HuH-7.5 (cell line): ENCODE measurements at places on chromosomes 5 and 9.

- DNase-seq = peak; percentile 38
Measured at GRCh38 chr9:100505564-100506159, 32.7 kb downstream of the TMEFF1 start.

- peak; percentile 97 for DNase-seq
Measured at GRCh38 chr9:137441289-137441934, at the start of gene ENTPD8. Gene ENTPD8, minus strand, starts transcription at chr9:137441357. Its CDS starts 3,072 bp downstream, at chr9:137438285.

GRCh38 chr5:40240111-40240510 is 439.6 kb upstream of the PTGER4 start:
- no peak for DNase-seq

DNA sequence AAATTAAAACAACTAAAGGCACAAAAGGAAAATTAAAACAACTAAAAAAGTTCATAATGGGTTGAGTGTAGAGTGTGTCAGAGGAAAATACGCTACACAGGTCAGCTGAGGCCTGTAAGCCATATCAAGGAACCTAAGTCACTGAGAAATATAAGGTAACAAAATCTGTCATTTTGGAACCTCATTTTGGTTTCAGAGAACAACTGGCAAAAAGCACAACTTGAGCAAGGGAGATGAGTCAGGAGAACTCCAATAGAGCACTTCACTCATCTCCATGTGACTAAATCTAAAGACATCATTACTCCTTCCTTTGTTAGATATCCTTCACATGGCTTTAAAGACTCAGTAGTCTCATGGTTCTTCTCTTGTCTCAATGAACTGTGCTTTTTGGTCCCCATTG is 269.4 kb upstream of the POU5F2 start:
- no peak for DNase-seq

DNA sequence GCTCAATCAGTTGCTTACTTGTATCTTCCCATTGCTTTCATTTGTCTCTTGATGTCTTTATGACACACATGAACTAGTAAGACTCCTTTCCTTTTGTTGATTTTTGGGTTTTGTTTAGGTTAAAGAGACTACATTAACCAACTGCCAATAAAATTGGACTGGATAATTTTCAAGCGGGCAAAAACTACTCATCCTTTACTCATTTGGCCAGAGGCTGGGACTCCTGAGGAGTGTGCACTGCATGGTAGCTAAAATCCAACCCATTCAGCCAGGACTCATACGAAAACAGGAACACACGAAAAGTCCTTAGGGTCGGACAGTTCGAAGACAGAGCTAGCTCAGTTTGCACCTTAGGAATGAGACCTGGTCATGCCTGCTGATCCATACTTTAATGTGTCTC is 6.0 kb downstream of the SLC46A2 start:
- DNase-seq = no peak

DNA sequence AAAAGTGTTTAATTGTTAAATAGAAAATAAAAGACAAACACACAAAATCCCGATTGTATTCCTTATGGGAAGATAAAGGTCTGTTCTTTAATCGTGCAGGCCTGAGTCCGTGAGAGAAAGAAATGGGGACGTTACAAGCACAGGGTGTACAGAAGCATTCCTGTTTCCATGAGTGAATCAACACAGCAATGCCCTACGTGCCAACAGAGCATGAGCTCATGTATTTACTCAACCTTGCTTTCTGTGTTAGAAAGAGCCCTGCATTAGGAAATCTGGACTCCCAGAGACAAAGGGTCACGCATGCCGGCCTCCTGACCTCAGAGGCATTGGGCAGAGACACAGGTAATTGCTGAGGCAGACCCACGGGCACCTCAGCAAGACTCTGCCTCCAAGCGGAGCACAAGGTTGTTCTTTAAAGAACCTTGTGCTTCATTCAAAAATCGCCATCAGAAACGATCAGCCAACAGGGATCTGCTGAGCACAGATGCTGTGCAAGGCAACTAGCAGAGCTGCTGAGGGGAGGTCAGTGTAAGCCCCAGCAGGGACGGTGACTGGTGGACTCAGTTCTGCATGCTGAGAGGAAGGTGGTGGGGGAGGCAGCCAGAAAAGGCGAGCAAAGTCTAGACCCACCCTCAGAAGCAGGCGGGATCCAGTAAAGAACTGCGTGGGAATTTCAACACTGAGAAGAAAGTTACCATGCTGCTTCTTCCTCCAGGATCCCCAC is 101.0 kb downstream of the TLE1 start:
- peak; percentile 81 for DNase-seq

GRCh38 chr5:172730981-172731679 is 39.9 kb downstream of the DUSP1 start:
- DNase-seq = peak; percentile 61

DNA sequence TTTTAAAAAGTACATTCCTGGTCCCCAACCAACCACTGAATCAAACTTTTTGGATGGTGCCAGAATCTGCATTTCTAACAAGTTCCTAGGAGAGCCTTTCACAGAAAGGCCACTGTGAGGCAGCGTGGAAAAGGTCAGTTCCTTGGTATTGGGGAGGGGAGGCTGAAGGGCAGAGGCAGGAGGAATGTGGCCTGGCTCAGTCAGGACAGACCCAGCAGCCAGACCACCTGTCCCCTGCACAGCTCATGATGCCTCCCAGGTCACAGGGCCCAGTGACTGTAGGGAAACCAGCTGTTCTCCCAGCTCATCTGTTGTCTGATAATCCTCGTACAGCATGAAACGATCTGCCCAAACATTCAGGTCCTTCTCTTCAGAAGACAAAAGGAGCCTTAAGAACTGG is 132.9 kb downstream of the LHFPL2 start:
- no peak for DNase-seq

DNA sequence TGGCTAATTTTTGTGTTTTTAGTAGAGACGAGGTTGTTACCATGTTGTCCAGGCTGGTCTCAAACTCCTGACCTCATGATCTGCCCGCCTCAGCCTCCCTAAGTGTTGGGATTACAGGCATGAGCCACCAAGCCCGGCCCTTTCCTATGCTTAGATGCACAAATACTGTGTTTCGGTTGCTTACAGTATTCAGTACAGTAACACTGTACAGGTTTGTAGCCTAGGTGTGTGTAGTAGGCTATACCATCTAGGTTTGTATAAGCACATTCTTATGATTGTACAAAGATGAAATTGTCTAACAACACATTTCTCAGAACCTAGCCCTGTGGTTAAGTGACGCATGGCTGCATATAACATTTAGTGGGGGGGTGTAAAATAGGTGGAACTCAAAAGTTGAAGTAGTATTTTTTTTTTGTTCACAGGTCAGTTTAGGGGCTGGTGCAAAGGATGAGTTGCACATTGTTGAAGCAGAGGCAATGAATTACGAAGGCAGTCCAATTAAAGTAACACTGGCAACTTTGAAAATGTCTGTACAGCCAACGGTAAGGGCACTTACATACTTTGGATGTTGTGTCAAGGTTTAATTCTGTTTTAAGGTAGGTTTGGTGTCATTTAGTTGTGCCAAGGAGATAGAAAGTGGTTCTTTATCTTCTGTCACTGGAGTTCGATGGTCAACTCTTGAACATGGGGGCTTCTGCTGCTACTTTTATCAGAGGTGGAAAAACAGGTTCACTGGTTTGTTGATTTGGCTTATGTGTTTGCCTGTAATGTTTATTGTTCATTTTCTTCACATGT is 3.4 kb downstream of the NPM1 start:
- DNase-seq = no peak

DNA sequence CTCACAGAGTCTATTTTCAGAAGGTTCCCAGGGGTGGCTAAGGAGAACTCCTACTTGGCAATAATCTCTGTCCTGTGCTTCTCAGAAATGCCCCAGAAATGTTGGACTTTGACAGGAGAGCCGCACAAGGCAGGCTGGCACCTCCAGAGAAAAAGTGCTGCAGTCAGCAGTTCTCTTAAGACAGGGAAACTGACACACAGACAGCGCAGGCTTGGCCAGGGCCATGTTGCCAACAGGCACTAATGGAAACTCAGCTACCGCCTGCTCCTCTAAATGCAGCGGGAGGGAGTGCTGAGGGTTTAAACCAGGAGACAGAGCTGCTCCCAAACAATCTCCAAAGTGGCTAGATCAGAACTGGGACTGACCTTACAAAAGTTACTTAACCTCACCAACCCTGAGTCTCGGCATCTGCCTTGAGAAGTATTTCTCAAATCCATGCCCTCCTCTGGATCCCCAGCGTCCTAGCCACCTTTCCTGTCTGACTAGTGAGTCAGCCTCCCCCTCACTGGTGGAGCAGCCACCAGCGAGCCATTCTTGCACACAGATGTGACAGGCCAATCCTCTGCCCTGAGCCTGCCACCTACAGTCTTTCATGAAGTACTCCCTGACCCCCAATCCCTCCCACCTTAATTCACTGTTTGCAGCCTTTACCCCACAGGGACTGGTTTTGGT is 186.4 kb downstream of the CDK5RAP2 start:
- DNase-seq = no peak

DNA sequence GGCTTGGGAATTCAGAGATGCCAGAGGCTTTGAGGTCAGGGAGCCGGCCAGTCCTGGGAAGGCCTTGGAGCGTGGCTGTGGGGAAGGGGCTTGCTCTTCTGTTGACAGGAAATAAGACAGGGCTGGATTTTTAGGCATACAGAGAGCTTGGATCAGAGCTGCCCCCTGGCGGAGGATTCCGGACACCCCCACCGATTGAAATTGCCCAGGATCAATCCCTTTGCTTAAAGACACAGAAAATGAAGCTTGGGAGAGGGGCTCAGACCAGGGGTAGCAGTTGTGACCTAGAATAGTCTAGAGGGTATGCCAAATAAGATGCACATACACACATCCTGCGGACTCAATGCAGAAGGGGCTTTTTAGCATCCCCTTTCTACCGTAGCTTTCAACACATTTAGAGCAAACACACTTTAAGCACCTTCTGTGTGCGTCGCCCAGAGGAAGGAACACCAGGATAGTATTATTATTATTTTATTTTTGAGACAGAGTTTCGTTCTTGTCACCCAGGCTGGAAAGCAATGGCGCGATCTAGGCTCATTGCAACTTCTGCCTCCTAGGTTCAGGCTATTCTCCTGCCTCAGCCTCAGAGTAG is 1.7 kb upstream of the NTMT1 start:
- DNase-seq = peak; percentile 92

GRCh38 chr5:110663525-110663924 is 62.9 kb downstream of the TMEM232 start:
- no peak for DNase-seq

DNA sequence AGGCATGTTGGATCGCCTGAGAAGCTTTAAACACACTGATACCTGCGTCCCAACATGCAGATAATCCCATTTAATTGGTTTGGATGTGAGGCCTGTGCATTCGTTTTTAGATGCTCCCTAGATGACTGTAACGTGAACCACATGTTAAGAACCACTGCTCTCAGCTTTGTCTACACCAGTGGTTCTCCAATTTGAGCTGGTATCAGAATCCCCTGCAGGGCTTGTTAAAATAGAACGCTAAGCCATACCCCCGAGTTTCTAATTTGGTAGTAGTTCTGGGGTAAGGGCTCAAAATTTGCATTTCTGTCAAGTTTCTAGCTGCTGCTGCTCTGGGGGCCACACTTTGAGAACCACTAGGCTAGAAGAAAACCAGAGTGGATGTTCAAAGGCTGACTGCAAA is 74.7 kb downstream of the S1PR3 start:
- DNase-seq = no peak

GRCh38 chr5:92758552-92758951 is 822.5 kb downstream of the NR2F1-AS1 start:
- DNase-seq = no peak

- DNase-seq = peak; percentile 38
Measured at GRCh38 chr5:149452007-149452664, 73.0 kb upstream of the IL17B start.

DNA sequence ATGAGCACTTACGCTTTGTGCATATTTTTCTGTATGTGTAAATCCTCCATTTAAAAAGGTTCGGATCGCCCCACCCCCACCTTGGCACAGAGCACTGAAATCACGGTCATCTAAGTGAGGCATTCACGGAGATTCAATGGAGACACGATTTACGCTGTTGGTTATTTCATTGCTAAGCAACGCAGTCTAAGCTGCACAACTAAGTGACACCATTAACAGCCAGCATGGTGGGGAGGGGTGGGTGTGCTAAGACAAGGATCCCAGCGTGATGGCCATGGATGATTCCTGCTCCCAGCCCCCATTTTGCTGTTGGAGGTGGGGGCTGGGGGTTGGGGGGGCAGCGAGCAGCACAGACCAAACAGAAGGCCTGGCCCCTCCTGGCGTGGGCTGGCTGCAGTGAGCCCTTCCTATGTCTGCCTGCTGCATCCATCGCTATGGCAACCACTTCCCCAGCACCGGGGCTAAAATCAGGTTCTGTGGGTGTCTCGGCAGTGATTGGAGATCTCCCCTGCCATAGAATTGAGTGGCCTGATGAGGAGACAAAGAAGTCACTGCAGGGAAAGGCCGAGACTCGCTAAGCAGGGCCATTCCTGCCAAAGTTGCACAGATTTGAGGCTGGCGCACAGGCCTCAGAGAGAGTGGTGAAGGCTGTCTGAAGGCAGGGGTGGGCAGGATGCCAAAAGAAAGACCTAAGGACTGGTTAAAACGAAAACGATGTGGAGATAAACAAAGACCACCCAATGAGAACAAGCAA is 14.3 kb upstream of the MARCHF6 start:
- no peak for DNase-seq

DNA sequence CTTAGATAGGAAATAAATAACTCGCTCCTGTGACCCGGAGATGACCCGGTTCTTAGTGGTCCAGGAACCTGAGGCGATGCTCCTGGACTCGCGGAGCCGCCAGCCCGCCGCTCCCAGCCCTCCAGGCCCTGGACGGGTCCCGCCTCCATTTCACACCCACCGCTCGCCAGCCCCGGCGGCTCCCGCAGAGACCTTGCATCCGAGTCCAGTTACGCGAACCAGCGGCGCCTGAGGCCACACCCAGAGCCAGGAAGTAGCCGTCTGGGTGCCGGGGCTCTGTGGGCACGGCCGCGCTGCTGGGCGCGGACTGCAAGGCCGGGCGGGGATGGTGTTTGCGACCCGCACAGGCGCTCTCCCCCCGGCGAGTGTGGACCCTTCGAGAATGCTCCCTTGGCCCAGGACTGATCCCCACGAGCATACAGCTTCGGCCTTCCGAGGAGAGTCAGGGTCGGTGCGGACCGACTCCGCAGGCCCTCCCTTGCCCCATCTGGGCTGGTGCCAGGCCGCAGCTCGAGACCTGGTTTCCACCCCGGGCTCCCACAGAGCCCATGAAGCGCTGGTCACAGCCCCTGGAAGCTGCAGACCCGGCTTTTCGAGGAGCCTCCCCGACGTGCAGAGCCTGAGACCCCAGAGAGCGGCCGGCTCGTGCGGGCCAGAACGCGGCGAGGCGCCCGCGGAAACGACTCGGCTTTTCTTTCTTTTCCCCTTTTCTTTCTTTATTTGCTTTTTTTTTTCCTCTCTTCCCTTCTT is 5.2 kb upstream of the BARX1 start:
- DNase-seq = peak; percentile 7

DNA sequence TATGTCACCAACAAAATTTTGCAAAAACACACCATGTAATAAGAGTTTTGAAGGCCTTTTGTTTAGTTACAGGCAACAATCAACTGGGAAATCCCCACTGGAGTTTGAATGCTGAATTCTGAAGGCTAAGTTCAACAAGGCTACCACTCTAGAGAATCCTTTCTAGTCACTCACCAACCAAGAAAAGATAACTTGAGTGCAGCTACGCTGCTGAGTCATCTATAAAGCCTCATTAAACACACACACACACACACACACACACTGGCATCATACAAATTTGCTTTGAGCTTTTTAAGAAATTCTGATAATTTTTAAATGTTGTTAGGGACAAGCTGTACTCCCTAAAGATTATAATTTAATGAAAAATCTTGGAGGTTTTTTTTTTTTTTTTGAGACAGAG is 219.6 kb downstream of the DENND1A start:
- no peak for DNase-seq

GRCh38 chr5:62011089-62011664 is 294.8 kb upstream of the KIF2A start:
- DNase-seq = no peak

GRCh38 chr5:57466544-57466943 is 16.1 kb downstream of the ACTBL2 start:
- no peak for DNase-seq
